ENCODE measurements at places on chromosomes 5 and 9.

DNA sequence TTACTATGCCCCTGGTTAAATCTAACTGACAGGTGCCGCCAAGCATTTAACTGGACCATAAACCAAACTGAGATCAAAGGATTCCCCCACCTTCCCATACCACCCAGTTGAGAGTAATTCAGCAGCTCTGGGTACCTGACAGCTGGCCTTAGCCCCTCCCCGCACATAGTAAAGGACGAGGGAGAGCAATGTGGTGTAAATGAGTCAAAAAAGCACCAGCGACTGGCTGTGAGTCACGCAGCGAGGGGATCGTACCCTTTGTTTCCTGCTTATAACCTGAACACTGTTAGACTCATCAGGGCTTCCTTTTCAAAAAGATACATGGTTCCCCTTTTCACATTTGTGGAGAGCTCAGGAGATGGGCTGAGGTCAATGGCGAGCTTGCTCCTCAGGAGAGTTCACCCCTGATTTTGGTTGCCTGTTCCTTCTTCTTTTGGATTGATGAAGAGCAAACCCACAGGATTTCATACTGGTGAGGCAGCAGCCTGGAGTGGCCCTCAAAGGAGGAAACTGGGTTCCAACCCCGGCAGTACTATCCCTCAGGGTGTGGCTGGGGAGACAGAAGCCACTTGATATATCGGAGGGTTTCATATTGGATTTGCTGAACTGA lies 71.5 kb downstream of the ANKRD33B start:
- DNase-seq = peak; percentile 77

DNA sequence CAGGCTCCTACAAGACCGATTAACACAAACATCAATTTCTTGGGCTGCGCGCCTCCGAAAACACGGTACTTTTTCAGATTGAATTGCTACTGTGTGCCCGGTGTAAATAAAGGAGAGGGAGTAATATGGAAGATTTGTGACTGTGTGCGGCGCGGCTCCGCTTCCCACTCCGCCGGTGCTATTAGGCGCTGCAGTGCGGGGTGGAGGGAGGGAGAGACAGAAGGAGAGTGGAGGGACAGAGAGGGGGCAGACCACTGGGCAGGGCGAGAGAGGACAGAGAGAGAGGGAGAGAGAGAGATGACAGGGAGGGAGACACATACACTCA lies 24.7 kb upstream of the RNU6ATAC start:
- no peak for DNase-seq

- DNase-seq = no peak
Observed at GRCh38 chr9:121277026-121277425, 9.1 kb downstream of the GSN start.

DNA sequence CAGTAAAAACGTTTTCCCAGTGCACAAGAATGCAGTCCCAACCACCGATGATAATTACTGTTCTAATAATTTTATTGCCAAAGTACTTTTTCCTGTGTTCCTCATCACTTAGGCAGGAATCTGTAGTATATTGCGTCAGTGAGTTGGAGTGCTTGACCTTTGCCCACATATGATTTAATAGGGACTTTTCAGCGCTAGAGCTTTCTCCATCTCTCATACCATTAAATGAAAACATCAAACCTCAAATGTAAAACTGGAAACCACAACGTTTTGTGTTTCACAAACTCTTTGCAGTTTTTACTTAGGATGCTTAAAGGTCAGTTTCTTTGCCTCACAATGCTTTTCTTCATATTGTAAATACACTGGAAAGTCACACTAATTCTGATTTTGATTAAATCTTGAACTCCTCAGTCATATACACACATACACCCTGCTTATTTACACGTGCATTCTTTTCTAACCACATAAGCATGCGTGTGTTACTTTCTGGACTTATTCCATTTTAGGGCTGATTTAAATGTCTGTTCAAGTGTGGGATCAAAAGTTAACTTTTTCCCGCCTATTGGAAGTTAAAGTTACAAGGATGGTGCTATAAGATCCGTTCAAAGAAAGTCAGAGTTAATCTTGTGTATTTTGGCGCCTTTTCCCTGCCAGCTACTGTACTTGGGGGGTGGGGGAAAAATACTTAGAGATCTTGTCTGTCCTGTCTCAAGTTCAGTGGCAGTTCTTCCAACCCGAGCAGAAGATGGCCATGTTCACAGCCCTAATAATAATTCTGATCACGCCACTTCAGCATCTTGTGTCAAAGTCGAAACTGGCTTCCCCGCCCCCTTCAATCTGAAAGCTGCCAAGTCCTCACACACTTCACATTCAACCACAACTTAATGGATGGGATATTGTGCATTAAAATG lies 6.6 kb upstream of the NFIB start:
- no peak for DNase-seq

DNA sequence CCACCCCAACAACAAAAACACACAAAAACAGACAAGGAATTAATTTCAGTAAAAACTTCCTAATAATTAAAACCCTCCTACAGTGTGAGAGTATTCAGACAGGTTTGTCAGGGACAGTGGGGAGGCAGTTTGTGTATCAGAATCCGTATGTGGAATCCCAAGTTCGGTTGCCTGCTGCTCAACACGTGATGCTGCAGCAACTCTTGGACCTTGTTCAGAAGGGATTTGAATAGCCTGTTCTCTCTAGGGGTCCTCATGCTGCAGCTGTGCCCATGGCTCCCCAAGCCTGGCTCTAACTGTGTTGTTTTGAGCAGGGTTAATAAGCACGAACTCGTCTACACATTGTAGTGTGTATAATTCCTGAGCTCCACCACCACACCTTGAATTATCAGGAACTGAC lies 28.7 kb downstream of the TLE4 start:
- DNase-seq = no peak

DNA sequence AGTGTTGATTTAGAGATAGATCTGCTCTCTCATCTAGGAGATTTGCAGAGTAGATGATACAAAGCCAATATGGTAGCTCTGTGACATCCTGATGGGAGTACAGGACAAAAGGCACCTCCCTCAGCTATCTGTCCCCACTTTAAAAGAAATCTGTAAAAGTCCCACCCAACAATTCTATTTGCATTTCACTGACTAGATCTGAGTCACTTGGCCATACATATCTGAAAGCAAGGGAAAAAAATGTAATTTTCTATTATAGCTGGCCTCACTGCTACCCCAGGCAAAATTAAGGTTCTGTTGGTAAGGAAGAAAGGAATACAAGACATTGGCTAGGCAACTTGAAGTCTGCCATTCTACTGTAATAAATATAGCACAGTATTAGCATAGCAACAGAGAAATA lies 96.2 kb upstream of the RNF180 start:
- DNase-seq = no peak

DNA sequence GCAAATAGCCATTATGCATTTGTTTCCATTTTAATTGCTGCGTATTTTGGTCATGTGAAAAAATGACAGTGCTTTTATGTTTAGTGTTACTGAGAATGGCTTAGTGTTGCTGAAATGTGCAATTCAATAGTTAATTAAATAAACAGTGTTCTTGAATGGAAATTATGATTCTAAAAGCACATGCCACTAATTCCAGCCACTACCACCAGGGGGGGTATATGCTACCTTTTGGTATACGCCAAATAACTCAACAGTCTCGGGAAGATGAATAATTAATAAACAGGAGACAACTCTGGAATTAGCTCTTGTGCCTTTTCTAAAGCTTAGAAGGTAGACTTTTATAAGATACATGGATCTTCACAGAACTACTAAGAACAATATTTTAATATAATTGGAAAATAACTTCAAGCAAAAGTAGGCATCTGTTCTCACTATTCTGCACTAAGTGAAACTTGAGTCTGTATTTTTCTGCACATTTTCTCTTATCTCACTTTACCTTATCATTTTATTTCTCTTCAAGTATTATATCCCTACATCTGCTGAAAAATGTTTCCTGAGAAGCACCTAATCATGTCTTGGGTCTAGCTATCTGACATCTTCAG lies 83.5 kb upstream of the MINAR2 start:
- peak; percentile 46 for DNase-seq

DNA sequence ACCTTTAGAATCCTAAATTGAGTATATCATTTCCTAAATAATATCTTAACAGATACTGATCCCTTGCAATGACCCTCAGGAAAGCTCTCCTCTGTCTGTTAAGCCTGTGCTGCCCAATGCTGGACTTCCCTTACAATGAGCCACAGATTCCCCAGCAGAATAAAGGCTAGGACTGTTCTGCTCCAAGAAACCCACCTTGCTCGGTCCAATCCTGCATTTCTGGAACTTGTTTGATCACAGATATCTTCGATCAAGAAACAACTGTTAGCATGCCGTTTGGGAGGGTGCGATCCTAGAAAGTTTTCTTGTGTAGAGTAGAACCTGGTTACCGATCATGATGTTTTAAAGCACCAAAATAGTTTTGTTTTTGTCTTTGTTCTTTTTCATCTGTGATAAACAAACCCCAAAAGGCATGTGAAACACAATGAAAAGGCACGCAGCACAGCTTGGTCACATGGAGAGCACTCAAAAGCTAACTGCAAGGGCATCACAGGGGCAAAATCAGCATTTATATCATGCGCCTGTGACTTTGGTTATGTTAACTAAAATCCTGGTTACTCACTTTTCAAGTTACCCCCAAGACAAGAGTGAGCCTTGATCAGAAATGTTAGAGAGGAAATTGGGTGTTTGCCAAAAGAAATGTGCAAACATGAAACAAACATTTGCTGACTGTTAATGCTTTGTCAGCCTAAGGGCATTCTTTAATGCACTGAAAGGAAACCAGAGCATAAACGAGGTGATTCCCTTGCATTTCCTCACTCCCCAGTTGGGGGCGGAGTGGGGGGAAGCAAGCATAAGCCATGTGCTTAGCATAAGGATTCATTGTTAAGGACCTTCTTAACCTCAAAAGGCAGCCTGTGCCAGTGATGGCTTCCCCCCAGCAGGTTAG lies 61.9 kb upstream of the ADAMTS16 start:
- DNase-seq = no peak

- no peak for DNase-seq
Observed at GRCh38 chr5:119366540-119366881, 10.7 kb downstream of the TNFAIP8 start.

DNA sequence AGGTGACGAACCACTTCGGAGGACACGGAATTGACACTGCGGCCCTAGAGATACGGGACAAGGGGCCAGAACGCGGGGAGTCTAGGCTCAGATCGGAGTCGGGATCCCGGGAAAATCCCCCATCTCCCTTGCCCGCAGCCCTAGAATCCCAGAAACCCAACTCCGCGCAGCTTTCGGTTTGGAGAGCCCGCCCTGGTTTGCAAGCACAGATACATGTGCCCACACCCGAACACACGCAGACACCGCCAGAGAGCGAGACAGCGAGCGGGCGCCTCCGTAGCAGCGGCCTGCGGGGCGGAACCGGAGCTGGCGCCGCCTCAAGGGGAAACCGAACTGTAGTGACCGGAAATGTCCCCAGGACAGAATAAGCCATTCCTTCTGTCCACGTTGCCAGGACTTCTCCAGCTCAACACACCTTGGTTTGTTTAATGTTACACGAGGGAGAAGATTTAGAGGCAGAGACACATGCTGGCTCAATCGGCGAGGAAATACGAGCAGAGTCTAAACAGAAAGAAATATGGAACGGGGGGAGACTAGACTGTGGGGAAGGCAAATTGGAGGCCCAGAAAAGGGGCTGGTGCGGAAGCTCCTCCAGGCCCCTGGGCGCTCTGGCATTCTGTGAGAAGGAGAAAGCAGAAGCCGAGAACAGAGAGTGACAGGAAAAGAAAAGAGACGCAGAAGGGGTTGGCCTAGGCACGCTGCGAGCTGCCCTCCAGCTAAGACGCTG lies 2.9 kb upstream of the PAX5 start:
- DNase-seq = no peak

DNA sequence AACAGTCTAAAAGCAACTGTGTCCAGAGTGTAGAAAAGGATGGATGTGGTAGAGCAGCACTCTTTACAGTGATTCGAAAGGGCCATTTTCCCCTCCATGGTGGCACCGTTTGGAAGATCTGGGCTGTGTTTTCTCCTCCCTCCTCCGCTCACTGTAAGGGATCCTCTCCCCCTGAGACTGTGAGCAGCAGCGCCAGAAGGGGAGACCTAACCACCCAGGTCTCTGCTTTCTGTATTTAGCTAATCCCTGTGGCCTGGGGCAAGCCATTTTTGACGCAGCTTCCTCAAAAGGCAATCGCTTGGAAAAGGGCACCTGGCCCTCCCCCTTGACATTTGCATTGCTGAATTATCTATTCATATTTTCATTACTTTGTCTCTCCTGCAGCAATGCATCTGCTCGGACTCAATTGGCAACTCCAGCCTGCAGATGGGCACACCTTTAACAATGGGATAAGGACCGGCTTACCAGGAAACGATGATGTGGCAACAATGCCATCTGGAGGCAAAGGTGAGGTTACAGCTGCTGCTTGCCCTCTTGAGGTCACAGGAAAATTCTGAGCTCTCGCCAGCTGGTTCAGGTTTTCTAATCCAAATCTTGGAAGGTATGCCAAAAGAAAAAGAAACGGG lies 244.3 kb upstream of the WWC1 start:
- no peak for DNase-seq

GRCh38 chr5:58462623-58463230 lies 2.8 kb upstream of the PLK2 start:
- DNase-seq = peak; percentile 5

- no peak for DNase-seq
Observed at GRCh38 chr9:109953813-109954497, 174.0 kb downstream of the PALM2AKAP2 start.

GRCh38 chr9:7058473-7058872 lies 300.7 kb downstream of the KDM4C start:
- DNase-seq = no peak

DNA sequence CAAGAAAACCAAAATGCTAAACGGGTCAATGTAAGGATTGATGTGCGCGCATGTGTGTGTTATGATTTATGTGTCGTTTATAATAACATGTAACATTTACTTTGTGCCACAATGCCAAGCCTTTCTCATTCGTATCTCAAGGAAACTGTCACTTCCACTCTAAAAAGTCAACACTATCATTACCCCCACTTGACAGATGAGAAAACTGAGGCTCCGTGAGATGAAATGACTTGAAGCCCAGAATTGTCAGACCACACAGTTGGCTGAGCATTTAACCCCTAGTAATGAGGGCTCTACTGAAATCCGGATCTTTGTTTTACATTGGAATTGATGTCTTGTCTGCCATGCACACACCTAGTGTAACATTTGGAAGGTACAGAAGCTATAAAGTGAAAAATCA lies 95.0 kb upstream of the LMX1B start:
- DNase-seq = no peak

- DNase-seq = no peak
Observed at GRCh38 chr5:8295141-8295540, 426.2 kb downstream of the MTRR start.

GRCh38 chr9:85960688-85961093 lies 19.7 kb downstream of the NAA35 start:
- no peak for DNase-seq

DNA sequence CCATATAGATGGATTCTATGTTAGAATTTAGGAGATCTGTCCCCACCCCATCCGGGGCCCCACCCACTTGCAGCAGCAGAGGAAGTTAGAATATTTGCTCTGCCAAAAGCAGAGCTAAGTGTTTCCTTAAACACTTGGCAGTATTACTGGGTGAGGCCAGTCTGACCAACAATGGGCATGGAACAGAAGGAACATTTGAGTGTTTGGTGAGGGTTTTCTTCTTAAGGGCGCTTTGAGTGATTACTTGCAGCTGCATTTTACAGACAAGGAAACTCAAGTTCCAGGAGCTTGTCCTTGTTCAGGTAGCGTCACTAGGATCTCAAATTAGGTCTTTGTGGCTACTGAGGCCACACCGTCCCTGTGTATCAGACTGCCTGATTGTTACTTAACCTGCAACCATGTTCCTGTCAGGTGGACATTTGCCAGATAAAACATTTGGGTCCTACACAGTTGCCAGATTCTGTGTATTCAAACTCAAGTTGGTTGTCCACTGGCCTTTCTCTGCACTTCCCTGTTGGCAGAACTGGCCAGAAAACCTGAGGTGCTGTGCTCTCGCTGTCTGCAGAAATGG lies 59.3 kb downstream of the SLC46A2 start:
- no peak for DNase-seq

All from stimulated activated CD4-positive, alpha-beta T cell treated with anti-CD3 and anti-CD28 coated beads, Interleukin-12 subunit alpha, Interleukin-12 subunit beta, amount 100 ng/mL, for 48 hours (primary cell).